ENCODE measurements at places on chromosomes 7 and 10.

DNA sequence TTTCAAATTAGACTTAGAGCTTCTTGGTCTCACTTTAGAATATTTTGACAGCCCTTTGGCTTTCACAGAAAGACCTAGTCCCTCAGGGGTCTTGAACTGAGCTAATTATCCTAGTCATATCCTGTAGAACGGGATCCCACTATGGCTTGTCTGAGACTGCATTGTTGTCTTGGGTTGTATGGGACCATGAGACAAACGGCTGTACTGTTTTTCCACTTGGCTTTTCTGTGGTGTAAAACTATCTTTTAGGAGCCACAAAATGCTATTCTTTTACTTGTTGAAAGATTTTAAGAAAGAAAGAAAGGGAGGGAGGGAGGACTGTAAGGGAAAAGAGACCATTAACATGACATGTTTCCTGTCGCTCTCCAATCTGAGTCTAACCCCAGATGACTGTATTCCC is 432.5 kb downstream of the AUTS2 start:
- DNase-seq: no peak

GRCh38 chr10:95526044-95526443 is 35.1 kb downstream of the SORBS1 start:
- no peak for DNase-seq

DNA sequence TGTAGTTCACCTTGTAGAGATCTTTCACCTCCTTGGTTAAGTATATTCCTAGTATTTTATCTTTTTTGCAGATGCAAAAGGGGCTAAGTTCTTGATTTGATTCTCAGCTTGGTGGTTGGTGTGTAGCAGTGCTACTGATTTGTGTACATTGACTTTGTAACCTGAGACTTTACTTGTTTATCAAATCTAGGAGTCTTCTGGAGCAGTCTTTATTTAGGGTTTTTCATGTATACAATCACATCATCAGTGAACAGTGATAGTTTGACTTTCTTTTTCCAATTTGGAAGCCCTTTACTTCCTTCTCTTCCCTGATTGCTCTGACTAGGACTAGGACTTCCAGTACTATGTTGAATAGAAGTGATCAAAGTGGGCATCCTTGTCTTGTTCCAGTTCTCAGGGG is 33.8 kb downstream of the GPR22 start:
- no peak for DNase-seq

GRCh38 chr7:143361552-143362130 is 872 bp downstream of the FAM131B start:
- no peak for DNase-seq

- no peak for DNase-seq
Measured at GRCh38 chr7:127959770-127960169, 71.5 kb downstream of the LRRC4 start.

GRCh38 chr7:46153951-46154787 is 233.1 kb upstream of the IGFBP3 start:
- DNase-seq: no peak

- no peak for DNase-seq
Measured at GRCh38 chr10:131725581-131726069, 175.2 kb upstream of the PPP2R2D start.

DNA sequence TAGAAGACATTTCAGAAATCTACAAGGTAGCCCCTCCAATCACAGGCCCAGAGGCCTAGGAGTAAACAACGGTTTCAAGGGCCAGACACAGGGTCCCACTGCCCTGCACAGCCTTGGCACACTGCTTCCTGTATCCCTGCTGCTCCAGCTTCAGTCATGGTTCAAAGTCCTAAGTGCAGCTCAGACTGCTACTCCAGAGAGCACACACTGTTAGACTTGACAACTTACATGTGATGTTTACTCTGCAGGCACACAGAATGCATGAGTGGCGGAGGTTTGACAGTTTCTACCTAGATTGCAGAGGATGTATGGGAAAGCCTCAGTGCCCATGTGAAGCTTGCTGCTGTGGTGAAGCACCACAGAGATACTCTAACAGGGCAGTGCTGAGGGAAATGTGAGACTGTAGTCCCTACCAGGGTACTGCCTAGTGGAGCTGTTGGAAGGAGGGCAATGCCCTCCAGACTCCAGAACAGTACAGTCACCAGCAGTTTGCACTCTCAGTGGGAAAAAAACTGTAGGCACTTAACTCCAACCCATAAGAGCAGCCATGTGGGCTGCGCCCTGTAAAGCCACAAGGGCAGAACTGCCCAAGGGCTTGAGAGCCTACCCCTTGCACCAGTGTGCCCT is 270.0 kb downstream of the ZWINT start:
- no peak for DNase-seq

GRCh38 chr10:25388862-25389206 is 214.0 kb downstream of the GPR158 start:
- DNase-seq: no peak

GRCh38 chr7:75624134-75624832 is 114.5 kb downstream of the HIP1 start:
- DNase-seq: no peak

- DNase-seq: no peak
Measured at GRCh38 chr10:58590152-58590840, 77.6 kb downstream of the BICC1 start.

DNA sequence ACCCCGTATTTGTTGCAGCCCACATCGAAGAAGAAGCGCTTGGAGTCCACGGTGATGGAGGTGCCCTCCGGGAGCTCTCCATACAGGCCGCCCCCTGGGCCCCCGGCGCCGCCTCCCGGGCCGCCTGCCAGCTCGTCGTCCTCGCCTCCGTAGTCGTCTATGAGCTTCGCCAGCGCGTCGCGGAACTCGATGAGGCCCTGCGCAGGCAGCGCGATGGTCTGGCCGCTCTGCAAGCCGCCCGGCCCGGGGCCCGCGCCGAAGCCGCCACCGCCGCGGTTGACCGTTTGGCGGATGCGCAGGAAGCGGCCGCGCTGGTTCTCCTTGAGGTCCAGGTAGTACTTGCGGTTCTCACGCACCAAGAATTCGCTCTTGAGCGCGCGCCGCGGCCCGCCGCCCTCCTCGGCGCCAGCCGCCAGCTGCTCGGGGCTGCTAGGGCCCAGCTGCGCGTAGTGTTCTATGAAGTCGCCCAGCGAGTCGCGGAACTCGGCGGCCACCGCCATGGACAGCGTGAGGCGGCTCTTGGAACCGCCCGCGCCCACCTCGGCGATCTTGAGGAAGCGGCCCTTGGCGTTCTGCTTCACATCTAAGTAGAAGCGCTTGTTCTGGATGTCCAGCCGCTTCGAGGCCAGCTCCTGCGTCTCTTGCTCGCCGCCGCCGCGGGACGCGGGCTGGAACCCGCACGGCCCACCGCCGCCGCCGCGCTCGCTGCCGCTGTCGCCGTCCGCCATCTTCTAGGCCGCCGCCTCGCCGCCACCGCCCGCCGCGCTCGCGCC is 523 bp downstream of the PURB start:
- DNase-seq: no peak

DNA sequence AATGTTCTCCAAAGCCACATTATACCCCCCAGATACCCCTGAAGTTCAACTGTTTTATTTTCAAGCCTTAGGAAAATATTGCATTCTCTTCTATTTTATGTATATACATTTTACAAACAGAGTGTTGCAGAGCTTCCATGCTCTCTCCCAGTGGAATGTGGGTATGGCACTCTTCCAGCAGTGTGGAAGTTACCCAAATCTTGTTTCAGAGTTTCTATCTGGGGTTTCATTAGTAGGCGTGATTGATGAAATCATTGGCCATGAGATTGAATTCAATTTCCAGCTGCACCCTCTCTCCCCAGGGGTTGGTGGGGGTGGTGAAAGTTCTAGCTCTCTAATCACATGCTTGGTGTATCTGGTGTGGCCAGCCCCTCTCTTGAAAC is 350.4 kb downstream of the RPS24 start:
- no peak for DNase-seq

DNA sequence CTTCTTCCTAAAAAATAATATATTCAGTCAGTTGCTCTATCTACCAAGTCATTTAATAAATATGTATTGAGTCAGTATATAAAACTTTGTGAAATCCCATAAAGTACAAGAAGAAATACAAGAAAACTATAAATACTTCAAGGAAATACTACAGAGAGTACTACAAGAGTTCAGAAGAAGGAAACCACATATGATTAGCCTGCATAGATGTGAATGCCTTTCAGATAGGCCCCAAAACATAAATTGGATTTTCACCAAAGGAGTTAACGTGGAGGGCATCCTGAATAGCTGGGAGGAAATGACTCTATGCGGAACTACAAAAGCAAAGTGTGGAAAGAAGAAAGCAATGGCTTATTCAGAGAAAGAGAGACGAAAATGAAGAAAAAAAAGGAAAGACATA is 120.1 kb downstream of the LRRN3 start:
- no peak for DNase-seq

DNA sequence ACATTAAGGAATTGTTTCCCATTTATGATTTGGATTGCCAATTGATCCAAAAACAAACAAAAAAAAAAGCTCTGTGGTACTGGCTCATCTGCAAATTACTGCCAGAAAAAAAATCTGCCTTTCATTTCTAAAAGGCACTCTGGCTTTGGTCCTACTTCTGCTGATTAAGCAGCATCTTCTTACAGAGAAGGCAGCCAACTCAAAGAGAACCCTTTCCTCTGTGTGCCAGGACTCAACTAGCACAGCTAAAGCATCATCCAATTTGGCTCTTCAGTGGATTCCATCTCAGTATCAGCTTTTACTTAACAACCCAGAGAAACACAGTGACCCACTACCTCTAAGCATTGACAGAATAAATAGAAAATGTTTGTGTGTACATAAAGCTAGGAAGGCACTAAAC is 80.6 kb downstream of the GSAP start:
- no peak for DNase-seq

DNA sequence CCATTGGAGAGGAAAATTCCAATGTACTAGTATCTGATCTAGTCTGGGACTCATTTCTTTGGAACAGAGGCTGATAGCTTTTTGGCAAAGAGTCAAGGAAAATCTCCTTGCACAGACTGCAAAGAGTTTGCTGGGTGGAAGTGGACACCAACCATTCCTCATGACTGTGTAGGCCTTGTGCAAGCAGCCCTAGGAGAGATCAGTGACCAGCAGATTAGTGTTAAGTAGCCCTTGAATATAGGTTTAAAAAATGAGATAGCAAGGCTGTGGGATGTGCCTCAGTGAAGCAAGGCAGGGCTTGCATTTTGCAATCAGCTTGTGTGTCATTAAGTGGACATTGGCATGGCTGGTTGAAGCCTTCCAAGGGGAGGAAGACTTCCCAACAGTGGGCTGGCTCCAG is 341.6 kb downstream of the PLXNA4 start:
- no peak for DNase-seq

GRCh38 chr7:147915781-147916180 is 674.8 kb upstream of the C7orf33 start:
- no peak for DNase-seq

GRCh38 chr7:122303531-122304318 is 825 bp downstream of the FEZF1 start:
- no peak for DNase-seq

DNA sequence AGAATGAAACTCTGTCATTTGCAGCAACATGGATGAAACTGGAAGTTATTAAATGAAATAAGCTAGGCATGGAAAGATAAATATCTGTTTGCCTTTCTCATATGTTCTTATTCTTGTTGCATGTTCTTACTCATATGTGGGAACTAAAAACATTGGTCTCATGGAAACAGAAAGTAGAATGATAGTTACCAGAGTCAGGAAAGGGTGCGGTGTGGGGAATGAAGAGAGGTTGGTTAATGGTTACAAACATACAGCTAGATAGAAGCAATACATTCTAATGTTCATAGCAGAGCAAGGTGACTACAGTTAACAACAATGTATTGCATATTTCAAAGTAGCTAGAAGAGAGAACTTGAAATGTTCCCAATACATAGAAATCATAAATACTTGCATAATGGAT is 105.1 kb downstream of the FAM107B start:
- DNase-seq: no peak

GRCh38 chr10:81874875-81875466 is at the start of gene NRG3:
Gene NRG3 (plus strand): TSS chr10:81875194.
- no peak for DNase-seq

DNA sequence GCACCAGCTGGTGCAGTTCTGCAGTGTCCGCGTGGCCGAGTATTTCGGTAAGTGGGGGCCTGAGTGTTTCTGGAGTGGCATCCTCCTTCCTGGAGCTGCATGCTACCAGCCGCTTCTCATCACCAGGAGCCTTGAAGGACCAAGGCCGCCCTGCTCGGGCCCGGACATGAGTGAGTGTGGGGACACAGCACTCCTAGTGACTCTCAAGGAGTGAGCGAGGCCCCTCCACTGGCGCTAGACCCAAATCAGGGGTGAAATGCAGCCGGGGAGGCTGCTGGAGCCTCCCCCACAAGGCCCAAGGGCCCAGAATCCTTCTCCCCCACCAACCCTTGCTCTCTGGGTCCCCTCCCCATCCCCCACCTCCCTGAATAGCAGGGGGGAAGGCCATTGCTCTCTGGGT is 48.0 kb downstream of the CAMK2B start:
- DNase-seq: no peak

- no peak for DNase-seq
Measured at GRCh38 chr10:98402478-98402877, 12.5 kb downstream of the PYROXD2 start.

- DNase-seq: no peak
Measured at GRCh38 chr7:40175725-40176510, 41.1 kb downstream of the SUGCT start.

DNA sequence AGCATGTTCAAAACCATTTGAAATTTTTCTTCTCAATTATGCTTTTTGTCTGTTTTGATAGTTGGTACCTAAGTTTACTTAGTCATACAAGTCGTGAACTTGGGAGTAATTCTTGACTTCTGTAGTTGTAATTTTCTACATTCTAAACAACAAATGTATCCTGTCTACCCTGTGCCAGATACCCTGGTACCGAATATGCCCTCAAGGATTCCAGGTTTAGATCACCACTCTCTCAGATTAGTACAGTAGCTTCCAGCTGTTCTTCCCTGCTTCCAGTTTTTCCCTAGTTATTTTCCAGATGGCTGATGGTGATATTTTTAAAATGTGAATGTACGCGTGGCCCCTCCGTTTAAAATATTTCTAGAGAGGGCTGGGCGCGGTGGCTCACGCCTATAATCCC is 6.5 kb downstream of the STAM start:
- DNase-seq: no peak

GRCh38 chr7:91043924-91044645 is 220.1 kb upstream of the FZD1 start:
- no peak for DNase-seq

GRCh38 chr10:107264742-107265141 is 100.2 kb upstream of the SORCS1 start:
- no peak for DNase-seq

DNA sequence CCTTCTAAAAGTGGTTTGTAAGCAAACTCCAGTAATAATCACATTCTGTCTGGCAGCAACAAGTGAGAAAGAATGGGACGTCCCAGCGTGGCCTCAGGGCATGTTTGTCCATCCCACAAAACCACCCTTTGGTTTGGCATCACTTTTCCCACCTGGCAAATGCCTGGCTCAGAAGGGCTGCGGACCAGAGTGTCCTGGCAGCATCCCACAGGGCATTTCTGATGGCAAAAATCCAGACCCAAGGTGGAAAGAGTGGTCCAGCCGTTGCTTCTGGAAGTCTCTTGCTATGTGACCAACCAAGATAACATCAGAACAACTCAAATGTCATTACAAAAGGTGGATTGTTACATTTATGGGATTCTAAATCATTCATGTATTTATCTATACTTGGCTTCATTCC is 174.4 kb downstream of the CREB5 start:
- no peak for DNase-seq

GRCh38 chr10:78549140-78549935 is 515.7 kb downstream of the RPS24 start:
- DNase-seq: no peak

- DNase-seq: no peak
Measured at GRCh38 chr7:31896925-31897324, 173.3 kb downstream of the PDE1C start.

Measured in hippocampal formation (tissue), 2 donors.